ENCODE measurements at places on chromosomes 11 and 22.

DNA sequence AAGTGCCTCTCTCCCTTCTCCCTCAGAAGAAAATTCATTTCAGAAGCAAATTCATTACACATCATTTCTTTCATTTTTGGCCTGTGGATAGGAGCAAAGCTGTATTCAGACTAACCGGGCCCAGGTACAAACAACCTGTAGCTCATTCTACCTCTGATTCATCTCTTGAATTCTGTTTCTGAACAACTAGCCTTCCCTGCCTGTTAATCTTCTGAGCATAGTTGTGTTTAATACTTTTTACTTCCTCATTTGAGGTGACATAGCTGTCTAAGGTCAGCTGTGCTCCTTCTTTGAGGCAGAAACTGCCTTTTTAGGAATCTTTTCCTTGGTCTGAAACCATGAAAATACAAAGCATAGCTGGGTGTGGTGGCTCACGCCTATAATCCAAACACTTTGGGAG is 12.6 kb upstream of the IL18BP start:
- DNase-seq, result no peak

DNA sequence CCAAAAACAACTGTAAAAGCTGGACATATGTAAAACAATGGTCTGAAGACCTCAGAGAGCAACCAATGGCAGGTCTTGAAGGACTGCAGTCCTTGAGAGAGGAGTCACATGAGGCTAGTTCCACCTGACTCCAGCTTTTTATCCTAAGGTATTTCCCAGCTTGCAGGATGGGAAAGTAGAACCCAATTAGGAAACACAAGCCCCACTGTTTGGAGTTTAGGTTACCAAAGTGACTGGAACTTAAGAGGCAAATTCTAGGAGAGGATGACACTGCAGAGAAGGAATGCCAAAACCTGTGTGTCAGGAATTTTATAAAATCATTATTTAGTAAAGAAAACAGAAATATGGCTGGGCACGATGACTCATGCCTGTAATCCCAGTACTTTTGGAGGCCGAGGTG is 18.4 kb downstream of the OR2AT4 start:
- DNase-seq, result no peak

DNA sequence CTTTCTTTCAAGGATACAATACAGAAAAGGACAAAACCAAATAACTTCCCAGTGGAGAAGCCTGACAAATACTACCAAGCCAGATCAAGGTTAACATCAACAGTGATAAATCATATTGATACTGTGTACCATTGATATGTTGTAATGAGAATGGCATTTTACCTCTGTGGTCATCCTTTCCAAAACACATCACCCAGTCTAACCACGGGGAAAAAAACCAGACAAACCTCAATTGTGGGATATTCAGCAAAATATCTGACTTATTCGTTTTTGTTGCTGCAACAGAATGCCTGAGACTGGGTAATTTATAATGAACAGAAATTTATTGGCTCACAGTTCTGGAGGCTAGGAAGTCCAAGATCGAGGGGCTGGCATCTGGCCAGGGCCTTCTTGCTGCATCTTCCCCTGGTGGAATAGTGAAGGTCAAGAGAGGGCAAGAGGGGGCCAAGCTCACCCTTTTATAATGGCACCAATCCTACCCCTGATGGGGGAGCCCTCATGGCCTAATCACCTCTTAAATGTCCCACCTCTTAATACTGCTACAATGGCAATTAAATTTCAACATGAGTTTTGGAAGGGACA is 66.1 kb downstream of the FAM76B start:
- DNase-seq, result no peak

DNA sequence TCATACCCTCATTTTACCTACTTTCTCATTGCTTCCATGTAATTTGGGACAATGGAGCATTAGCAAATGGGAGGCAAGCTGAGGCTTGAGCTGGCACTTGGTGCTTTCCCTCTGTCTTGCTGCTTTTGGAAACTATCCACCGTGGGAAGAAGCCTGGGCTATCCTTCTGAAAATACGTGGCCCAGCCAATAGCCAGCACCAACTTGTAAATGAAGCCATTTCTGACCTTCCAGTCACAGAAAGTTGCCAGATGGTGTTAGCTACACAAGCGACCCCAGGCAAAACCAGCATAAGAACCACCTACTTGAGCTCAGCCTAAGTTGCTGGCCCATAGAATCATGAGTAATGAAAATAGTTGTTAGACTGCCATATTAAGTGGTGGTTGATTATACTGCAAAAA is 18.5 kb upstream of the SPON1 start:
- DNase-seq, result no peak

DNA sequence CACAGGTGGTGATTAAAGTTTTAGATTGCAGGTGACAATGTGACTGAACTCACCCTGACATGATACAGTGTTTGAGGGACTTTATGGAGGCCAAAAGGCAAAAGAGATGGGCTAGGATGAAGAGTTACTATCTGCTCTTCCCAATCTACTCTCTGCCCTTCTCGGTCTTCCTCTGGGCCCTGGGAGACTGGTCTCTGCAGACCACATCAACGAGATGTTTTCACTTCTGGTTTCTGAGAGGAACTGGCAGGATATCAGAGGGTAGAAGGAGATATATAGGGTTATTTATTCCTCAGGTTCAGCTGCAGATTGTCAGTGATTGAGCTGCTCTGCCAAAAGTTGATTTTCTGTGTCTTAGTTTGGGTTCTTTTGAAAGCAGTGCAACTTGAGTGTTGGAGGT is 32.4 kb upstream of the CD44 start:
- no peak for DNase-seq

DNA sequence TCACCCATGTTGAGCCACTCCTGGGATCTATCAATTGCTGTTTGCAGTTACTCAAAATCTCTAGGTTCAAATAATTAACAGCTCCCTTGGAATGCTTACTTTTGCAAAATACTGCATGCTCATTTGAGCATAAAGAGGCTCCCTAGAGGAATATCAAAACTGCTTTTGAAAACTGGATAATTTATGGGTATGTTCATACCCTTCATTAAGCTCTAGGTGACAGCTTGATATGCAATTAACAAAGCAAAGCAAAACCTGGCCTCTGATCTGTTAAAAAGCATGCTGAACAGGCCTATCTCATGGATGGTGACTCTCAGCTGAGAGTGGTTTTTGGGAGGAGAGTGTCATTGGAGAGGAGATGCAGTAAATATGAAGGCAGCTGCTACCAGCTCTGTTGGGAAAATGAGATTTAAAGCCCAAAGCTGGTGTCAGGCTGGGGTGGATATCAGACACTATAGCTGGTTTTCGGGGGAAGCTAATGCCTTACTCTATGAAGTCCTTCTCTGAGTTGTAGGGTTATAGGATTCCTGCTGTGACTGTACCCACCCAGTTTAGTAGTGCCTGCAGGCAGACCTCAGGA is 110.9 kb downstream of the RASSF10 start:
- no peak for DNase-seq

GRCh38 chr22:39343259-39344045 is 6.3 kb upstream of the SYNGR1 start:
- DNase-seq, result peak; percentile 60

GRCh38 chr11:63563201-63564055 is at the start of gene PLAAT2:
PLAAT2 (minus strand) TSS chr11:63563379; CDS start chr11:63563324, 55 bp downstream.
- no peak for DNase-seq

- DNase-seq, result no peak
Observed at GRCh38 chr11:19929147-19929546, 216.5 kb downstream of the NAV2 start.

DNA sequence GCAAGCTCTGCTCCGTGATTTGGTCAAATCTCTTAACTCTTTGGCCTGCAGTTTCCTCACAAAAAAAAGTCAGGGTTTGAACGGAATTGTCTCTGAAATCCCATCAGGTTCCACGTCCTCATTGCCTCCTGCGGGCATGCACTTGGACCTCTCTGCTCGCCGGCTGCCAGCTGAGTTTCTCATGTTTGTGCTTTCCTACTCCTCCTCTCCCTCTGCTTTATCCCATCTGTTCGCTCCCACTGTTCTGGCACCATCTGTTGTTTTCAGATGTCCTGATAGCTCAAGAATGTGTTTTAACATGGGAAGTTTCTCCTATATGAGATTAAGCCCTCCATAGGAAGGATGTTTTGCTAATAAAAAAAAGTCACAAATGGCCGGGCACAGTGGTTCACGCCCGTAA is 49.4 kb upstream of the ARHGAP42 start:
- no peak for DNase-seq

DNA sequence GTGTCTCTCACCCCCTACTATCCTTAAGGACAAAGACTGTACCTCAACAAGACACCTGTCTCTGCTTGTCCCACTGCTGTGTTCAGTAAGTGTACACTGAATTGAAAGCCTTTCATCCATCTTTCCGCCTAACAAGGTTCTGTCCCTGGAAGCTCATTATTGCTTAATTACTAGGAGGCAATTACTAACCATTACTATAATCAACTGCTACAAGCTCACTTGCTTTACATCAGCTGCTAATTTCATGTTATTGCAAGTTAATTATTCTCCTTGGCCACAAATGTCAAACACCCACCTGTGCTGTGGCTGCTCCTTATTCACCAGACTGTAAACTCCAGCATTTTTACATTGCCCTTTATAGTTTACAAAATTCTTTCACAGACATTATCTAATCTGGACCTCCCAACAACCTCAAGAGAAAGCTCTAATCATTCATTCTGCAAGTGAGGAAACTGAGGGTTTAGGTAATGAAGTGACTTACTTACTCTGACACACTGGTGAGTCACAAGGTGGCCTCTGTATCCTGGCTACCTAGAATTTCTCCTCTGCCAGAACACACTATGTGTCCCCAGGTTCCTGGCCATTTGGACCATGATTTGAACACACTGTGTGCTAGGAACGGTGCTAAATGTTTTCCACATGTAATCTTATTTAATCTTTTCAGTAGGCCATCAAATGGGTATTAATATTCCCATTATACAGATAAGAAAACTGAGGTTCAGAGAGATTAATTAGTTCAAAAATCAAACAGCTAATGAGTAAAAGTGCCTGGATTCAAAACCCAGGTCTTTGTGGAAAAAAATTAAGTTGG is 66.7 kb downstream of the RAB30 start:
- DNase-seq, result no peak

- no peak for DNase-seq
Observed at GRCh38 chr22:39928536-39929520, 27.9 kb downstream of the GRAP2 start.

- no peak for DNase-seq
Observed at GRCh38 chr11:104858882-104859775, 39.1 kb downstream of the CASP12 start.

GRCh38 chr11:17102462-17102861 is 25.0 kb upstream of the RPS13 start:
- DNase-seq, result no peak

- peak; percentile 16 for DNase-seq
Observed at GRCh38 chr11:1291295-1292017, 18.0 kb downstream of the TOLLIP start.

- peak; percentile 87 for DNase-seq
Observed at GRCh38 chr11:33808228-33808828, 34.0 kb upstream of the FBXO3 start.

- DNase-seq, result no peak
Observed at GRCh38 chr22:27698813-27699212, 102.7 kb downstream of the MN1 start.

- peak; percentile 82 for DNase-seq
Observed at GRCh38 chr22:30286813-30287647, 2.3 kb downstream of the CASTOR1 start.

- DNase-seq, result peak; percentile 76
Observed at GRCh38 chr11:44241851-44242250, 68.1 kb downstream of the ALX4 start.

DNA sequence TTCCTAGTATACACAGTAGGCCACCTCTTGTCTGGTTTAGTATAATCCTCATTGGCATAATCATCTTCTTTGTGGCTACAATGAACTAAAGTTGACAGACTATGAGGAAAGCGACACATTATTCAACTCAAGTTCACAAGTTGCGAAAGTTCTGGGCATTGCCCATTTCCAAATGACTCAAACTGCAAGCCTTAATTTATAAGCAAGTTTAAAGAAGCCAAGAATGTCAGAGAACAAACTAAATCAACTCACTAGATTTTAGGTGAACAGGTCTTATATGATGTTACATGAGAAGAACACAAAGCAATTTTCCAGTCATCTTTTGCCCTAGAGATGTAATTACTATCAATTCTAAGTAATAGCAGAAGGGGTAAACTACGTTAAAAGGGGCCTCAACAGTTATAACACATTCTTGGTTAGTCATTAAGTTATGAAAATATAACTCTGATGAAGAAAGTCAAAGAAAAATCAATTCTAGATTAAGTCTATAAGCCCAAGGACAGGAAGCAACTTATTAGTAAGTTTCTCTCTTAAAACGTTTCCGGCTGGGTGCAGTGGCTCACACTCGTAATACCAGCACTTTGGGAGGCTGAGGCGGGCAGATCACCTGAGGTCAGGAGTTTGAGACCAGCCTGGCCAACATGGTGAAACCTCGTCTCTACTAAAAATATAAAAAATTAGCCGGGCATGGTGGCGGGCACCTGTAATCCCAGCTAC is 21.5 kb downstream of the PICALM start:
- DNase-seq, result no peak

DNA sequence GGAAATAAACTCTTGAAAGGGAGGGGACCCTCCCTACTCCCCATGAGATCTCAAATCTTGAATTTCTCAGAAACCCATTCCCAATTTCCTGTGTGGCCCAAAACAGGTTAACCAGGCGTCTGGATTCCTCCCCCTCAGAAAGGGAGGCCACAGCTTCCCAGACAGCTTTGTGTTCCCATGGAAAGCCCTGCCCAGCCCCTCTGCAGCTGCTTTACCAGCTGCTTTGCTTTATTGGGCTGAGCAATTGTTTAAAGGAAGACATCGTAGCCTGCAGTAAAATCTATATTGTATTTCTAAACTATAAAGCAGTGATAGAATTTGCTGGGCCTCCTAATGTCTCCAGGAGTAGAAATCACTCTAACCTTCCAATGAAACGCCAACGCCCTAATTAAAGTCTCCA is 97.4 kb downstream of the CHST1 start:
- DNase-seq, result no peak

DNA sequence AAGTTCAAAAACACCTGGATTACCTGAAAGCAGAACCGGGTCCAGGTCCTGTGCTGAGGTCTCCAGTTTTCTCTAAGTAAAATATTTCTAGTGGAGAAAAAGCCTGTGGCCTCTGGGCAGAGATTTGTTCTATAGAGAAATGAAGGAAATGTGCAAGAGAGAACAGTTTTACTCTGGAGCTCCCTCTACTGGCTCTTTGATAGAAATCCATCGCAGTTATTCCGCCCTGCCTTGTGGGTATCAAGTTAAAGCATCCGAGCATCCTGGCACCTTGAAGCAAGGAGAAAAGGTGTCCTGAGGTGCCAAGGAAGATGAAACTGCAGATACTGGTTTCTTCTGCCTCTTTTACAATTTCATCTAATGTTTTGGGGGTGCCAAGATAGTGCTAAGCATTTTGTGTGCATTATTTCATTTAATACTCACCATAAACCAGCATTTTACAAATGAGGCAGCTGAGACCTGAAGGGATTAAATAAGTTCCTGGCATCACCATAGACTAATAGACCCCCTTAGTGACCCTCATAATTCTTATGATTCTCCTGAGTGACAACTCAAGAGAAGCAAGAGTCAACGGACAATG is 113.1 kb upstream of the HSD17B12 start:
- DNase-seq, result no peak

GRCh38 chr11:26944866-26945664 is 48.8 kb upstream of the FIBIN start:
- DNase-seq, result no peak

Data from left ventricle myocardium superior (tissue), 1 donor.